Smooth muscle cell of trachea (primary cell): ENCODE measurements at places on chromosomes 2 and 18. TPM values are rescaled to one million over a fixed set of nuclear protein-coding genes. Genes with fewer than 3 reads are reported as not detected.

THAP4 gene
- total RNA-seq = 34.6 and 54.3 TPM in 2 replicates

FOXI3 gene
- total RNA-seq = not detected in 2 replicates

LCT gene
- total RNA-seq = under 0.01 TPM in 2 replicates

DSG4 gene
- not detected in 2 replicates for total RNA-seq

PTPRN gene
- total RNA-seq = 3.6 and 23.8 TPM in 2 replicates

HRH4 gene
- total RNA-seq = under 0.01 TPM in 2 replicates

REG3G gene
- not detected in 2 replicates for total RNA-seq

TBC1D8 gene
- total RNA-seq = 12.8 and 15.9 TPM in 2 replicates

SLC23A3 gene
- total RNA-seq = 1.2 and 2.0 TPM in 2 replicates

EMILIN1 gene
- 305 and 366 TPM in 2 replicates for total RNA-seq

CBLN2 gene
- not detected in 2 replicates for total RNA-seq

REG1A gene
- not detected in 2 replicates for total RNA-seq
